CD4-positive, CD25-positive, alpha-beta regulatory T cell (primary cell): ENCODE measurements at places on chromosomes 7 and 10.

- DNase-seq: no peak
Observed at GRCh38 chr10:55263327-55263726, 462.3 kb upstream of the PCDH15 start.

DNA sequence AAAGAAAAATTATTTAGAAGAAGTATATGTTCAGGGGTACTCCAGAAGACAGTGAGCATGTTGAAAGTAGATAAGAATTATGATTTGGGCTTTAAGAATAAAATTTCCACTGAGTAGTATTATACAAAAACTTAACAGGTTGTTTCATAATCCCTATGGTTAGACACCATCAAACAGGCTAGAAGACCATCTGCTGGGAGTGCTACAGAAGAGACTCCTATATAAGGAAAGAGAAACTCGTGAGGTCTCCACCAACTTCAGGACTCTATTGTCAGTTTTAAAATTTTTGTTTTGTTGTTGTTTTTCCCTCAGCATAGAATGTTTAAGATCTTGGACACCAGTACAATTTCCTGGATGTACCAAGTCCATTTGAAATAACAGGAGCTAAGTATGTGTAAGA, 13.1 kb downstream of the DNAJC1 start:
- no peak for DNase-seq

- DNase-seq: no peak
Observed at GRCh38 chr7:134900166-134900982, 85.9 kb upstream of the AGBL3 start.

GRCh38 chr10:4294996-4295792, 510.2 kb upstream of the KLF6 start:
- no peak for DNase-seq

DNA sequence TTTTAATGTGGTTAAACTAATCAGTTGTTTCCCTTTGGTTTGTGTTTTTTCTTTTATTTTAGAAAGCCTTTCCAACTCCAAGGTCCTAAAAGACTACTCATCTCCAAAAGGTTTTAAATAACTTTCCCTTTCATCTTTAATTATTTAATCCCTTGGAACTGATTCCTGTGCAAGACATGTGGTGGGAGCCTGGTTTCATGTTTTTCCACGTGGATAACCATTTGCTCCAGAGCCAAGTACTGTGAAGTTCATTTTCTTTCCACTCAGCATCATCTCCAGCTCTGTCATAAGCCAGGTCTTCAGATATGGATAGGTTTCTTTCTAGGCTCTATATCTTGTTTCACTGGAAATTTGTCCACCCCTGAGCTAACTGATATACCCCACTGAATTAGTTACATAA, 16.7 kb downstream of the PPP1R3C start:
- DNase-seq: no peak

- no peak for DNase-seq
Observed at GRCh38 chr10:7085913-7086589, 324.8 kb downstream of the SFMBT2 start.

GRCh38 chr7:21281193-21281592, 146.7 kb upstream of the SP4 start:
- DNase-seq: no peak

GRCh38 chr10:28332726-28333125, 29.9 kb upstream of the MPP7 start:
- no peak for DNase-seq

DNA sequence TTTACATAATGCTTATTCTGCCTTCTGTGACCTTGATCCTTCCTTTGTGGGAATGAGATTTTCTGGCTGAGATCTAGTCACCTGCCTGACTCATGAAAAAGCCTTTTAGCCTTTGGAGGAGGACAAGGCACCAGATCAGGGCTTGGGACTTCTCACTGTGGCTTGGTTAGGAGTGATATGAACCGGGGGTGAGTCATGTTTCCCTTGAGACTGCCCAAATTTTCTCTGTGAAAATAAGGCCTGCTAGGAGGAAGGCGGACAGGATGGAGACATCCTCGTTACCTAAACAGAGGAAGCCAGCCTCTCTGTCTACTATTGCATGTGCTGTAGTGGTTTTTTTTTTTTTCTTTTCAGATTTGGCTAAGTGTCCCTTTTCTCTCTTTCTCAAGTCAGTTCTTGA, 57.8 kb downstream of the EVX1 start:
- no peak for DNase-seq
